ENCODE measurements at places on chromosomes 3 and 15.

DNA sequence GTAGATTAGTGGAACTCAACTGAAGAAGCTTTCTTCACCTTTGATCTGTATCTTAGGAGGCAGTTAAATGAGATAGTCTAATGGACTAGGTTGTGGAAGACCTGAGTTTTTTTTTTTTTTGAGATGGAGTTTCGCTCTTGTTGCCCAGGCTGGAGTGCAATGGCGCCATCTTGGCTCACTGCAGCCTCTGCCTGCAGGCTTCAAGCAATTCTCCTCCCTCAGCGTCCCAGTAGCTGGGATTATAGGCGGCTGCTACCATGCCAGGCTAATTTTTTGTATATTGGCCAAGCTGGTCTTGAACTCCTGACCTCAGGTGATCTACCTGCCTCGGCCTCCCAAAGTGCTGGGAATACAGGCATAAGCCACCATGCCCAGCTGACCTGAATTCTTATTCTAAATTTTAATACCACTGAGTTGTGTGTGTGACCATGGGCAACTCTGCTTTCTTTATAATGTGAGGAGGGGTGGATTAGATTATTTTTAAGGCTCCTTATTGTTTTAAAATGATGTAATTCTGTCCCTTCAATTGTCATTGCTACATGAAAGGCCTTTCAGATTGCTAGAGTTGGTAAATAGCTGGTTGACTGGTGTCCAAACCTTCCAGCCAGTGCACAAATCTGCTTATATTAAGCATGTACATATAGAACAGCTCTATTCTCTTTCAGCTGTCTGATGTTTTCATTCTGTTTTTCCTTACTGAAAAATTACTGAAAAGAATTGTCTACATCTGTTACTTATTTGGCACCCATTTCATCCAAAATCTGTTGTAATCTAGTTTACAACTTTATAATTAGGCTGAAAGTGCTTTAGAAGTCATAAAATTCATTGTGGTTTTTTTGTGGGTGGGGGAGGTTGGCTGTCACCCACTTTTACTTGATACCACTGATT lies 2.3 kb downstream of the LNP1 start:
- no peak for DNase-seq

DNA sequence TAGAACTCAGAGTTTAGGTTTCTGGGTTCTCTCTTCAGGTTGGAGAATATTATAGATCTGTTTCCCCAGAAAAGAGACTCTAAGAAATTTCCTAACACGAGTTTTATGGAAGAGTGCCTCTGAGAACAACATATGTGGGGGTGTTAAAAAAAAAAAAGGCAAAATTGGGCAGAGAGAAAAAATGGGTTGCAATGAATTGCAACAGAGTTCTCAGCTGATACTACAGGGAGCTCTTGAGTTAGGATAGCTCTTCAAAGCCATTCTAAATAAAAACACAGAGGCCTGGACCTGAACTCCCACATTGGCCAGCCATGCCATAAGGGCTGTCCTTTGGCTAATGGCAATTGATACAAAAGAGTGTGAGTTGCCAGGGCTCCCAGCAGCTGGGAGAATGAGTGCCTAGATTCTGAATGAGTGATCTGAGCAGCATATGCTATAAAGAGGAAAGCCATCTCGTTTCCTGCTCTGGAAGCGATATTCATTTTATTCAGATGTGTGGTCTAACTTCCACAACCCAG lies 20.1 kb upstream of the UBE2E2 start:
- DNase-seq: no peak

- peak; percentile 87 for DNase-seq
Measured at GRCh38 chr3:8622873-8623691, 21.5 kb downstream of the SSUH2 start.

- no peak for DNase-seq
Measured at GRCh38 chr3:188365988-188366698, 212.2 kb downstream of the LPP start.

DNA sequence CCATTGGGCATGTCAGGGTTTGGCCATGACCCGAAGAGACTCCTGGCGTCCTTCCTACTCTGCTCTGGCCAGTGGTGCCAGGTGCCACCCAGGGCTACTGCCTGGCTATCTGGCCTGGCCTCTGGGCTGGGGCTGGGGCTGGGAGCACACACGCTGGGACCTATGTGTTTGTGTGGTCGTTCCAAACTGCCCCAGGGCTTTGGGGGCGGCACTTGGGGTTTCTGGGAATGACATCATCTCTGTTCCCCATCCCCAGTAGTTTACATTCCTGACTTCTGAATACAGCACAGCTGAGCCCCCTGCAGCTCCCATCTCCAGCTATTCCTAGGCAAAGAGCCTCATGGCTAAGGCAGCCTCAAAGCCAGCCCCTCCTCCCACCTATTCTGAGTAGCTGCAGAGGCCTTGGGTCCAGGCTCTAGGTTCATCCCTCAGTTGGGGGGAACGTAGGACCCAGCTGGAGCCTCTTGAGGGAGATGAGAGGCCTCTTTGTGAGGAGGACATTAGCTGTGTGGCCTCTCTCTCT lies 24.3 kb downstream of the PLEKHO2 start:
- no peak for DNase-seq

DNA sequence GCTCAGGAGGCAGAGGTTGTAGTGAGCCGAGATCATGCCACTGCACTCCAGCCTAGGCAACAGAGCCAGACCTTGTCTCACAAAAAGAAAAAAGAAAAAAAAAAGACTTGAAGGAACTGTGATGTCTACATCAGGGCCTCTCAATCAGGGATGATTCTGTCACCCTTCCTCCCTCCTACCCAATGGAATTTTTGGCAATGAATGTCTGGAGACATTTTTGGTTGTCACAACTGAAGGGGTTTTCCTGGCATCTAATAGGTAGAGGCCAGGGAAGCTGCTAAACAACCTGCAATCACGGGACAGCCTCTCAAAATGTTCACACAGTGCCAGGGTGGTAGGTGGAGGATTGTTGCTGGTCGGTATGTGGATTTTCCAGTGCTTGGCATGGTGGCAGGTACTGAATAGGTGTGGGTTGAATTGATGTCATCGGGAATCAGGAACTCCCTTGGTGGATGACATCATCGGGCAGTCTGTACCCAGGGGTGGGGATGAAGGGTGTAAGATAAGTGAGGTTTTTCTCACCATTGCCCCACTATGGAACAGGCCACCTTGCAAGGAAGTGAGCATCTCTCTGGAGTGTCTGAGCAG lies 71.3 kb downstream of the MESD start:
- no peak for DNase-seq

- DNase-seq: no peak
Measured at GRCh38 chr3:54294214-54294613, 171.9 kb downstream of the CACNA2D3 start.

DNA sequence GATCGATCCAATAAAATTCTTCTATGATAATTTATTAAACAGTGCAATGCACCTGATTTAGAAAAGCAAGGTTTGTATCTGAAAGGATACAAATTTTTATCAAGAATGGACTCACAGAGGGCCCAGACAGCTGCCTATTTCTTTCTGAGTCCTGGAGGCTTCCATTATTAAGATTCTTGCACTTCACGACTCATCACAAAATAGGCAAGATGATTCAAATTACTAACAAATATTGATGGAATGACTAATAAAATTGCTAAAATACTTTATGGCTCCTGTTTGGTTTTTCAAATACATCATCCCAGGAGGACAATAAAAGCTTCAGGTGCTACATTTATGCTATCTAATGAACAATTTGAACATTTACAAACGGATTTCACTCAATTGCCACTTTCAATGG lies 483.0 kb upstream of the AGTR1 start:
- no peak for DNase-seq

GRCh38 chr3:87706176-87706575 lies 352.6 kb downstream of the CGGBP1 start:
- DNase-seq: no peak

GRCh38 chr3:16817197-16817596 lies 67.6 kb upstream of the PLCL2 start:
- DNase-seq: no peak

GRCh38 chr3:24390169-24391130 lies 104.2 kb downstream of the THRB start:
- DNase-seq: no peak

- DNase-seq: peak; percentile 87
Measured at GRCh38 chr3:129602730-129603560, 3.5 kb downstream of the PLXND1 start.

DNA sequence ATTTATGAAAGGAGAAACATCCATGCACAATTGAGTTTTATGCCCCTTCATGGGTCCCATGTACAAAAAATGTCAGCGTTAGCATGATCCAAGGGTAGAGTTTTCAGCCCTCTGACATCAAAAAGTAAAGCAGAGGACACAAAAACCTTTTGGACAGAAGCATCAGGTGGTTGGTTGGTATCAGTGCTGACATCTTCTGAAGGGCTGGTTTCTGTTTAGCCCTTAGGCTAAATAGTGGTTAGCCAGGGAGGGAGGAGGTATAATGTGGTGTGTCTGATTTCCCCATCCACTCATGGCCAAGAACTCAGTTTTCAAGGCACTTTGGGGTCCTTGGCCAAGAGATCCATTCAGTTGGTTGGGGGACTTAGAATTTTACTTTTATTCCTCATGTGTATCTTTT lies 16.5 kb downstream of the CCDC66 start:
- DNase-seq: no peak

- no peak for DNase-seq
Measured at GRCh38 chr3:143037867-143038266, 36.5 kb downstream of the U2SURP start.

GRCh38 chr15:40238532-40239403 lies at the start of gene PAK6:
TSS of gene PAK6 (plus strand) at chr15:40239063. CDS start at chr15:40264786, 25,723 bp downstream.
- DNase-seq: peak; percentile 50

- DNase-seq: no peak
Measured at GRCh38 chr15:67089217-67090193, 24.1 kb downstream of the SMAD3 start.

Data from femur (tissue), 1 donor.